ENCODE measurements at places on chromosomes 2 and 18.

DNA sequence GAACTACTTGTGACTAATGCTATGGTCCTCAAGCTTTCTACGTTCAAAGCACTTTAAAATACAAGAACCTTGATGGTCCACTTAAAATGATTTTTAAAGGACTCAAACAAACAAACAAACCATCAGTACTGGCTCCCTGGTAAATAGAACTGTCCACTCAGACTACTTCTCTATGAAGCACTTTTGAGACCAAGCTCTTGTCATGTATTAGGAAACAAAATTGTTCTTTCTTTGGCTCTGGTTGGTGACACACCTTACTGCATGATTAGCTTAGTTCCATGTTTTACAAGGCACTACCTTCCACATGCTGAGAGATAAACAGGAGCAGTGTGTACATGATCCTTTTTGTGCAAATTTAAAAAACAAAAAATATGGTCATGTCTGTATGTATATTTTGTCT lies 19.7 kb downstream of the DARS1 start:
- DNase-seq: no peak

GRCh38 chr2:195663007-195663406 lies 6.0 kb downstream of the SLC39A10 start:
- DNase-seq: no peak

- no peak for DNase-seq
These were observed 93.7 kb downstream of the CERKL start for GRCh38 chr2:181563101-181563692.

DNA sequence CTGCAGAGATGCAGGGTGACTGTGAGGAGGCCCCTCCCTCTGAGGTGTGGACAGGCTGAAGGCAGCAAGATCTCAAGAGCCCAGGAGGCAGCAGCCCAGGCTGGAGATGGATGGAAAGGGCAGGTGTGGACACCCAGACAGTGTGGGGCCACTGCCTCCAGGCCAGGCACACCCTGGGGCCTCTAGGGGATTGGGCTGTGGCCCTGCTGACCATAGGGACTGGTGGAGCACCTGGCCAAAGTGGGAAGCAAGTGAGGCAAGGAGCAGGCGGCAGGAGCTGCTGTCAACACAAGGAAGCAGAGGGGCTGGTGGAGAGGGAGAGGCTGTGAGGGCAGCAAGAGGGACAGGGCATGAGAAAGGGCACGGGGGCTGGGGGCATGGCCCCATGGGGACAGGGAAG lies 10.8 kb downstream of the SNED1 start:
- no peak for DNase-seq

DNA sequence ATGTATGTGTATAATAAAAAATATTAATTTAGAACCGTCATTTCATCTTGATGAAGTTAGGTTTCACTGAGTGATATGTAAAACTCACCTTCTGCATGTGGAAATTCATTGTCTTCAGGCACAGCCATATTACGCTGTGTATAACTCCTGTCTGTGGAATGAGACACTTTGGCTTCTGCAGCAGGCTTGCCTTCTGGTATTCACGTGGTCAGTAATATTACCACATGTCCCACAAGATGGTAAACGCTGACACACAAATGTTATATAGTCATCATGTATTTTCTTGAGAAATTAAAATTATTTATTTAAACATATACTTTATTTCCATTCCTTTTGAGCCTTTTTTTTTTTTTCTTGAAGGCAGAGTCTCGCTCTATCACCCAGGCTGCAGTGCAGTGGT lies 25.1 kb upstream of the AAK1 start:
- DNase-seq: no peak

- DNase-seq: no peak
These were observed 242.4 kb downstream of the KLHL29 start for GRCh38 chr2:23627236-23628009.

DNA sequence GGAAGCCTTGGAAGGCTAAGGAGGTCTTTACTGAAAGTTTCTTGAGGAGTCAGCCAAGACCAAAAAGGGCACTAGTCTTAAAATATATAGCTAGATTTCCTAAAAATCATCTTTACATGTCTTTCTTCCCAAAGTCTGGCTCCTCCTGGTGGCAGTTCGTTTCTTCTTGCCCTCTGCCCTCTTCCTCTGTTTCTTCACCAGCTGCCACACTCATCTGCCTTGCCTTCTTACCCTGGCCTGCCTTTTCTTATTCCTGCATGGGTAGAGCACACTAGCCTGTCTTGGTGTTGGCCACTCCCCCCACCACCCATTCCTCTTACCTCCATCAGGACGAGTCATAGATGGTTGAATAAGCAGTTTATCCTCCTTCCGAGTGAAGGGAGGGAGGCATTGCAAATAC lies 129.8 kb downstream of the RAPGEF4 start:
- no peak for DNase-seq

- DNase-seq: no peak
These were observed 303.4 kb upstream of the NRXN1 start for GRCh38 chr2:51335087-51336058.

- no peak for DNase-seq
These were observed 58.9 kb upstream of the RNU4ATAC start for GRCh38 chr2:121471532-121472469.

GRCh38 chr2:178115271-178115670 lies 3.0 kb downstream of the RBM45 start:
- DNase-seq: no peak

GRCh38 chr18:55485666-55486065 lies 102.3 kb downstream of the TCF4 start:
- DNase-seq: no peak

DNA sequence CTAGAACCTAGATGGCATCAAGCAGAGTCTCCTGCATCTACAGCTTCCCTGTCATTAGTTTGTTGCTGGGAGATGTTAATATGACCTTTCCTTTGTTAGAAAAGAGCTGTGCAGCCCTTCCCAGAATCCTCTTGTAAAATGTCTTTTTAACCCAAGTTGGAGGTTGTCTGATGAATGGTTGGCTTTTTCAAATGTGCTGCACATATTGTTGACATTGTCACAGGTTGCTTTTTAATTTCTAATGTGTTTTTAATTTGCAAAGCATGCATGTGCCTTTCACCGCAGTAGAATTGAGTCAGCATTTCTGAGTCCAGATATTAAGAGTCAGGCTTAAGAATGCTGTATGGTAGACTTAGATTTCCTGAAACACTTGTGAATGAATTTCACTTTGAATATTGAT lies 120.8 kb downstream of the GREB1L start:
- no peak for DNase-seq

DNA sequence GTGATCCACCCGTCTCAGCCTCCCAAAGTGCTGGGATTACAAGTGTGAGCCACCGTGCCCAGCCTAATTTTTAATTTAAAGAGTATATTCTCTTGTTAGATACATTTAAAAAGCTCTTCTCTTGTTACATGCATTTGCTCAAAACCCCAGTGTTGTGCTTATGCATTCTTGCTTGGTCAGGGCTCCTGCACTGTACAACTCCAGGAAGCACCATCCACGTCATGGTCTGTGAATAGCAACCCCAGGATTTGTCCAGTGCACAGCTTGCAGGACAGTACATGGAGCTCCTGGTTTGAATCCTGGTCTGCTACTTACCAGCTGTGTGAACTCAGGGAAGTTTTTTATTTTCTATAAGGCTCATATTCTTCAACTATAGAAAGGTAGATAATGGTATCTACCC lies 80.8 kb downstream of the MDH1 start:
- no peak for DNase-seq

- no peak for DNase-seq
These were observed 20.3 kb upstream of the CHST10 start for GRCh38 chr2:100437751-100438150.

DNA sequence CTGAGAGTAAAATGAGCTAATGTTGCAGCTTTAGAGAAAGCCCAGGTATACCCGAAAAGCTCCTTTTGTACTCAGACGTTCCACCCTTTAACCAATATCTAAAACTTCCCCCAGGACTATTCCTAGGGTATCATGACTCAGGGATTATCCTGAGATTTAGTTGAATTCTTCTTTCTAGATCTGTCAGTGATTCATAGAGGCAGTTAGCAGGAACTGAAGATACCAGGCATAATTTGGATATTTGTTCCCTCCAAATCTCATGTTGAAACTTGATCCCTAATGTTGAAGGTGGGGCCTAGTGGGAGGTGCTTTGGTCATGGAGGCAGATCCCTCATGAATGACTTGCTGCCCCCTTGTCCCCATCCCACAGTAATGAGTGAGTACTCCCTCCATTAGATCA lies 161.2 kb upstream of the LRP1B start:
- DNase-seq: no peak

DNA sequence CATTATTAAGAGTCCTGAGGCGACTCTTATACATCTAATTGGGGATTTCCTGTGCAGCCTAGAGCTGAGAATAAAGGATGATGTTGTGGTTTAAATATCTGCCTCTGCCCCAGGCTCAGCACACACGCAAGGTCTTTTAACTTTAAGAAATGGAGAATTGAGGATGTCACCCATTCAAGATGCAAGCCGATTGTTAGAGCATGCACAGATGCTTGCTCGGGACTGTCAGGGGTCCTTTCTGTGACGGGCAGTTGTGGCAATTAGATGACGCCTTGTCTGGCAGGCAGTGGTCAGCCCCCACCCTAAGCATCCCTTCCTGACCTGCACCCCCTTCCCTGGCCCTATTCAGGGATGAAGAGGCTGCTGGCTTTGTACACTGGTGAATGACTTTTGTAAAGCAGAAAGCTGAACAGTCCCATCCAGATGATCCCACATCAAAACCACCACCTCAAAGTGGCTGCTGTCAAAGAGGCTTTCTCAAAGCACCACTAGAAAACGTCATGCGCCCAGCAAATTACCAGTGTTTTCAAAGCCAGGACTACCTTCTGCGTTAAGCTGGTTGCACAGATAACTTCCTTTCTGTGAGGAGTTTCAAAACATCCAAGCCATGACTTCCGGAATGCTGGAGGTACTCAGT lies 23.7 kb downstream of the FAM178B start:
- peak; percentile 21 for DNase-seq

DNA sequence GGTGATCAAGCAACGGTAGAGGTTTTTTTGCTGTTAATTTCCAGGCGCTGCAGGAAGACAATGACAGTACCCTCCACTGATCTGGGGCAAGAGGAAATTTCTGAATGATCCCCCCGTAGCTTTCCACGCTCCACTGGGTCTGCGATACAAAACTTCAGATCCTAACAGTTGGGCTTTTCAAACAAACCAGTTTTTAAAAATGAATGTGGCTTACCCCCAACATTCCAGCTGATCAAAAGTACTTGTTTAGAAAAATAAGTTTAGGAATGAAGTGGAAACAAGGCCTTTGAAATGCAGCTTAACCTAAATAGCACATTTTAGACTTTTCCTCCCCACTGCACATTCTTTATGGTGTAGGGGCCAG lies 5.7 kb downstream of the ZFP36L2 start:
- DNase-seq: no peak

DNA sequence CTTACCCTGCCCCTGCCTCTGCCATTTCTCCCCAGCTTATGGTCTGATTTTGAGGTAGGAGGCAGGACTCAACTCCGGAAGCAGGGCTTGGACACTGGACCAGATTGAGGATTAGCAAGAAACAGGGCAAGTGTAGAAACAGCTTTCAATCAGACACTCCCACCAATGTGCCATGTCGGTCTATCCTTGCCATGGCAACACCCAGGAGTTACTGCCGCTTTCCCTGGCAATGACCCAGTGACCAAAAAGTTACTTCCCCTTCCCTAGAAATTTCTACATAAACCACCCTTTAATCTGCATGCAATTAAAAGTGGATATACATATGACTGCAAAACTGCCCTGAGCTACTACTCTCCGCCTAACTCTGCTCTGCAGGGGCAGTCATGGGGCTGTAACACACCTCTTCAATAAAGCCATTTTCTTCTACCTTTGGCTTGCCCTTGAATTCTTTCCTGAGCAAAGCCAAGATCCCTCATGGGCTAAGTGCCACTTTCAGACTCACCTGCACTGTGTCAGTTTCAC lies 156.7 kb downstream of the LPIN1 start:
- no peak for DNase-seq

DNA sequence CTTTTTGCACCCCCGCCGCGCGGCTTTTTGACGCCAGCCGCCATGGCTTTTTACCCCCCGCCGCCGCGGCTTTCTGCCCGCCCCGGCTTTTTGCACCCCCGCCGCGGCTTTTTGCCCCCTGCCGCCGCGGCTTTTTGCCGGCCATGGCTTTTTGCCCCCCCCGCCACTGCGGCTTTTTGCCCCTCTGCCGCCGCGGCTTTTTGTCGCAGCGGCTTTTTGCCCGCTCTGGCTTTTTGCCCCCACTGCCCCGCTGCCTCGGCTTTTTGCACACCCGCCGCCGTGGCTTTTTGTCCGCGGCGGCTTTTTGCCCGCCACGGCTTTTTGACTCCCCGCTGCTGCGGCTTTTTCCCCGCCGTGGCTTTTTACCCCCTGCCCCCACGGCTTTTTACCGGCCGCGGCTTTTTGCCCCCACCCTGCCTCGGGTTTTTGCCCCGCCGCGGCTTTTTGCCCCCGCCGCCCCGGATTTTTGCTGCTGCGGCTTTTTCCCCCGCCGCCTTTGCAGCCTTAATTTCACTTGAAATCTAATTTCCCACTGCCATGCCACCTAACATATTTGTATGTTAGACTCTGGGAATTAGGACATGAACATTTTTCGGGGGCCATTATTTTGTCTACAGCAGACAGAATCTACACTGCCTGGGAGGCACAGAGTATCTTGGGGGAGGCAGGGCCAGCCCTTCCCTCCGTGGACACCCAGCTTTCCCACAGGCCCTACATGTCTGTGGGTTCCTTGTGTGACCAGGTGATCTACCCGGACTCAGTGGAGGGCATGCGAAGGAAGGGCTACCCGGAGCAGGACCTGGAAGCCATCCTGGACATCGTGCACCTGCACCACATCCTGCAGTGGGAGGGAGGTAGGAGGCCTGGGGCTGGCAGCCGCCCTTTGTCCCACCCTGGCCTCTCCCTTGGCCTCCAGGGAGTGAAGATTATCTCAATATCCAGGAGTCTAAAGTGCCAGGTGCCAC lies 3031.0 kb upstream of the TEKT4 start:
- no peak for DNase-seq

GRCh38 chr2:66174491-66174890 lies 260.4 kb upstream of the MEIS1 start:
- DNase-seq: no peak

GRCh38 chr2:66390811-66391210 lies 44.1 kb upstream of the MEIS1 start:
- no peak for DNase-seq

- no peak for DNase-seq
These were observed 141.7 kb upstream of the CCDC68 start for GRCh38 chr18:55100817-55101457.

GRCh38 chr18:23462876-23463275 lies 9.8 kb downstream of the RIOK3 start:
- DNase-seq: no peak

DNA sequence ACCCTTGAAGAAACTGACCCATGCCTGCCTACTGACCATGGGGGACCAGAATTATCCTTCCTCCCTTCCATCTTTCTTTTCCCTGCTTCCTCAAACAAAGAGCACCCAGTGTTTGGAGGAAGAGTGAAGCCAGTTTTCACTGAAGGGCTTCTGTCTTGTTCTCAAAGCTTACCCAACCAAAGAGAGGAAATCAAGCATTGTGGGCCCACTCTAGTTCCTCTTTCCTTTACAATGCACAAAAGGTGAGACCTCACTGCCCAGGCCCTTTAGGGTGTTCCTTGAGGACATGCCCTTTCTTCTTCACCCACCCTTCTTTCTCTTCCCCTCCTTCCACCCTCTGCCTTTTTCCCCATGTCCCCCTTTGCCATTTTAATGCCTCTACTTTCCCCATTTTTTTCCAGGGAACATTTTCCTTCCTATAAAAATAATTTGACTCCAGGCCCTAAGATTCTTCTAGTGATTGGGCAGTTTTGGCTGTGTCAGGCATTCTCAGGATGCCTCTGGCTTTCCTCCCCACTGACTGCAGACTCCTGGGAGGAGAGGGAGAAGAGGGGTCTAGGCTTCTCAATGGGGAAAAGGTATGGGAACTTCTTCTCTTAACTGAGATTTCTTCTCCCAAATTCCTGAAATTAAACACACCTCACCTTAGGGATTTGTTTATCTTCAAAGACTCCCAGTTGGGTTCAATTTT lies 126.6 kb upstream of the RMDN2 start:
- DNase-seq: no peak

Data from stimulated activated CD4-positive, alpha-beta T cell treated with anti-CD3 and anti-CD28 coated beads, Interleukin-1b, Interleukin-23, amount 100 ng/mL, for 24 hours (primary cell).